ENCODE measurements at places on chromosomes 2 and 18. TPM values are rescaled to one million over a fixed set of nuclear protein-coding genes. Genes with fewer than 3 reads are reported as not detected.

DNA sequence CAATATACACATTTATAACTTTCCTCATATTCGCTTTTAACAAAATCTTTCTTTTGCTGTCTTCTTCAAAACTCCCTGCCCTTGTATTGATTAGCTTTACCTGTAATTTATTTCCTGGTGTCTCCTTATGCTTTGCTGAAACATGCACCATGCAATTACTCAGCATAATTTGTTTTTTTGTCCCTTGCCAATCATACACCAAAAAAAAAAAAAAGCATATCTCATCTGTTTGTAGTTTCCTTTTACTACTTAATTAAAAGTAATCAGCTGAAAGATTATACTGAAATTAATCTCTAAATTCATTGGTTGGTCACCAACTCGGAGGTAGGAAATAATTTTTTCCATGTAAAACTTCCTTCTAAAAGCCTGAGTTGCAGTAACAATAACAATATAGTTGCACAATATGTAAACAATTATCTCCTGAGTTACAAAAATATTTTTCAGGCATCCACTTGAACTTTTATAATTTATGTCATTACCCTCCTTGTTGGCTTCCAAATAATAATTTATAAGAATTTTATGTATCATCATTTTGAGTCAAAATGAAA, 53.0 kb upstream of the ROCK1 start:
- no peak for DNase-seq

GRCh38 chr2:236054125-236054524, 114.1 kb downstream of the GBX2 start:
- no peak for DNase-seq

The SLC11A1 gene
- 0.82 TPM for total RNA-seq

- no peak for DNase-seq
Measured at GRCh38 chr2:40251137-40251536, 200.8 kb downstream of the SLC8A1 start.

- no peak for DNase-seq
Measured at GRCh38 chr2:62464221-62465007, 41.6 kb downstream of the TMEM17 start.

The RIT2 gene
- 29.3 TPM for total RNA-seq

DNA sequence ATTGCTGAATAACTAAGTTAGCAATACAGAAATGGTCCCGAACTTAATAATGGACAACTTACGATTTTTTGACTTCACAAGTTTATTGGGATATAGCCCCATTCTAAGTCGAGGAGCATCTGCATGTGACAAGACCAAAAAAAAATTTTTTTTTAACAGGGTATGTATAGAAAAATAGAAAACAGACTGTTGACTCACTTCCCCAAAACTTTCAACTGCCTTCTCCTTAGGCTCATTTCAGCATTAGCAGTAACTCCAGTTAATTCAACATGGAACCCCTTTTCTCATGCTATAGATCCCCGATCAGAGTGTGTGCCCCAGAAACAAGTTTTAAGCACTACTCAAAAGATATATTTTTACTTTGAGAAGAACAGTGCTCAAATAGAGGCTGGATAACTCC, 5.4 kb downstream of the CD302 start:
- no peak for DNase-seq

- no peak for DNase-seq
Measured at GRCh38 chr18:34261865-34262780, 37.4 kb upstream of the NOL4 start.

The RTP5 gene
- 2.4 TPM for total RNA-seq

The FLACC1 gene
- total RNA-seq, result 2.4 TPM

GRCh38 chr2:154488801-154489200, 209.7 kb upstream of the KCNJ3 start:
- no peak for DNase-seq
